GM20000 (cell line): ENCODE measurements at places on chromosomes 2 and 18.

DNA sequence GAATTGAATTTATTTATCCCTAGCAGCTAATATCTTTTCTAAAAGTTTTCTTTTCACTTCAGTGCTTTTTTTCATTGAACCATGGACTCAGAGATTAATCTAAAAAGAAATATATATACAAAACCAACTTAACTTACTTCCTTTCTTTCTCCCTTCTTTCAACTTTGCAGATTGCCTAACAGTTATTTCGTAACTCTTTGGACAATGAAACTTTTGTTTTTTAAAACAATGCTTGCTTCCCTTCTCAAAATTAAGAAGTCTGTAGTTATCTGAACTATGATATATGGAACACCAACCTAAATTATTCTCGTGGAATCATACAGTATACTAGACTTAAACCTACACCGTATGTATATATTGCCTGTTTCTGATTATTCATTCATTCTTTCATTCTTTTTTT, 62.9 kb downstream of the MIB1 start:
- DNase-seq, result no peak

DNA sequence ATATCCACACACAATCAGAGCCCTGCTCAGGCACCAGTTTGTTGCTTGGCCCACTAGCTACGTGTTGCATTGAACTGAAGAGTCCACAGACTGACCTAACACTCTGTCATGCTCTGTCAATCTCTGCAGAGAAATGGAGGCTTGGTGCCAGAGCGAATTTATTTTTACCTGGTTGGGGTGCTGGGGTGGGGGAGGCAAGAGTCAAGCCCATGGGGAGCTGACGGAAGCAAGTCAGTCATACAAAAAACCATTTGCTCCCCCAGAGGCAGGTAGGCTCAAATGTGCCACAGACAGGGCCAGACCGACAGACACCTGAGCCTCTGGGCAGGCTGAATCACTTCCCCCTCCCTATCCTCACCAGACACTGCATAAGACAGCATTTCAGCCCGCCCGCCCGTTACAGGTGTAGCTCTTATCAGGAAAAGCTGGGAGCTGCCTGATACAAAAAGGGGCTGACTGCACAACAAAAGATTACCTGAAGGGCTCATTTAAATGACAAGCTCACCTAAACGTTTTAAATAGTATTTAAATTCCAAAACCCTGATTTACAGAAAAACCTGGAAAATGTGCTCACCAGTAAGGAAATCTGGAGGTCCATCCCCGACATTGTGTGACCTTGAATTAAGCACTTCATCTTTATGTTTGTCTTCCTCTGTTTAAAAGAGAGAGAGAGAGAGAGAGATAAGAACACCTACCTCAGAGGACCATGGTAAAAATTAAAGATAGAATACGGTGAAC, 2.1 kb upstream of the PCBP1 start:
- peak; percentile 57 for DNase-seq

DNA sequence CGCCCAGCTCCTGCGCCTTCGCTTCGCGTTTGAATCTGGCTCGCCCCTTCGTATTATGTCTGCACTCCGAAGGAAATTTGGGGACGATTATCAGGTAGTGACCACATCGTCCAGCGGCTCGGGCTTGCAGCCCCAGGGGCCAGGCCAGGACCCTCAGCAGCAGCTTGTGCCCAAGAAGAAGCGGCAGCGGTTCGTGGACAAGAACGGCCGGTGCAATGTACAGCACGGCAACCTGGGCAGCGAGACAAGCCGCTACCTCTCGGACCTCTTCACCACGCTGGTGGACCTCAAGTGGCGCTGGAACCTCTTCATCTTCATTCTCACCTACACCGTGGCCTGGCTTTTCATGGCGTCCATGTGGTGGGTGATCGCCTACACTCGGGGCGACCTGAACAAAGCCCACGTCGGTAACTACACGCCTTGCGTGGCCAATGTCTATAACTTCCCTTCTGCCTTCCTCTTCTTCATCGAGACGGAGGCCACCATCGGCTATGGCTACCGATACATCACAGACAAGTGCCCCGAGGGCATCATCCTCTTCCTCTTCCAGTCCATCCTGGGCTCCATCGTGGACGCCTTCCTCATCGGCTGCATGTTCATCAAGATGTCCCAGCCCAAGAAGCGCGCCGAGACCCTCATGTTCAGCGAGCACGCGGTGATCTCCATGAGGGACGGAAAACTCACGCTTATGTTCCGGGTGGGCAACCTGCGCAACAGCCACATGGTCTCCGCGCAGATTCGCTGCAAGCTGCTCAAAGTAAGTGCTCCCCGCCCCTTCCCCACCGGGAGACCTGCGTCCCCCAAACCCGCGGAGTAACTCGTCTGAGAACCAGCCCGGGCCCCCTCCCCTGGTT, 453 bp downstream of the KCNJ3 start:
- no peak for DNase-seq

DNA sequence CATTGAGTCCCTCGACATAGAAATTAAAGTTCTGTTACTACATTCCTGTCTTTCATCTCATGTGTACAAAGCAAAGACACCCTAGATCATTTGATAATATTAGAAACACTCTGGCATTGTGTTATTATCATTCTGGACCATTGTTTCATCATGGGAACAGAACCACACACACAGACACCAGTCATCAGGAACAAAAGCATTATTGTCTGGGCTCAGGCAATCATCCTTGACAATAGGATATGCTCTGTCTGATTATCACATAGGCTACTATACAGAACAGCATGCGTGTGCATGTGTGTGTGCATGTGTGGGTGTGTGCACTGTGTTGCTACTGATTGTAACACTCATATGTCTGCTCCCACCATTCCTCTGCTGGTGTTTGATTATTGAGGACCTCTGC, 242.5 kb downstream of the SH3BP4 start:
- no peak for DNase-seq

DNA sequence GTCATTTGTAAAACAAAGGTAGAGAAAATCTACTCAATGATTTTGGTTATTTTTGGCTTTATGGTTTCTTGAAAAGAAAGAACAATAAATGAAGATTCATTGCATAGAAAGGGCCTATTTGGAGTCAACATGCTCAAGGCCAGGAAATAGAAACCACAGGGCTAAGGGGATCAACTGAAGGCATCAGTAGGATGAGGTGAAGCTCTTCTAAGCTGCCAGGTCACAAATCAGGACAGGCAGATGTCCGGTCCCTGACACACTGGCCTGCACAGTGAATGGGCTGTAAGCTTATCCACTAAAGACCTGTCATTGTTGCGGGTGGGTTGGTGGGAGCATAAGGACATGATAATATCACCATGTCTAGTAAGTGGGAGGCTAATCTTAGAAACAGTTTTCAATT, 31.6 kb upstream of the RNF138 start:
- no peak for DNase-seq

DNA sequence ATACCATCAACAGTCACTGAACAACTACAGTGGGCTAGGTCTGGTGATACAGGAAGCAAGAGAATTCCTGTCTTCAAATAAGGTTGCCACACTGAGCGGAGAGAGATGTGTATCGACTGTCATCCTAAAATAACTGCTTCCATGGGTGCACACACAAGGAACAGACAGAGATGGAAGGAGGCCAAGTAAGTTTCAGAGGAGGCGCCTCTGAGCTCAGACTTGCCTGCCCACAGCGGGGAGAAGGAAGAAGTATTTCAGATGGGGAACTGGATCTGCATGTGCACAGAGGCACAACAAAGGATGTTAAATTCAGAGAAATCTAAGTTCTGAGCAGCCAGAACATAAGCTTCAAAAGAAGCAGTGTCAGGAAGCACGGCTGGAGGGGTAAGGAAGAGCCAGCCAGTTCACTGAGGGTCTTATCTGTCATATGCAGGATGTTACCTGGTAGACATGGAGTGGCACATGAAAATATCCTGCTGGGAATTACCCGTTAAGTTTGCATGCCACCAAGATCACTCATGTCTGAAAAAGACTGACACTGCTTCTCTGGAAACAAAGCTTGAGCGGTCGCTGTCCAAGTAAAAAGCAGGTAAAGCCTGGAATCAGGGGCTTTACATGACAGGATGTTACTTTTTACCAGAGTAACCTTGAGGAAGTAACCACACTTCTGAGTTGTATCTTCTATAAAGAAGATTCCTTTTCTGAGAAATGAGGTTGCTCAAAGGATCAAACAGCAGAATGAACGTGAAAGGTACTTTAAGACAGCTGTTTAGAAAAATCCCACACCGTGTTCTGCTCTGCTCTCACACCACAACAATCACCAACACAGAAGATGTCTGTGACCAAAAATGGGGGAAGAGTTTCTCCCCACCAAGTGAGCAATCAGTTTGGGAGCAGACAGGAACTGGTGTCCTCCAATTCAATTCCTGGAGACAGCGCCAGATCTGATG, 260.2 kb downstream of the NBAS start:
- no peak for DNase-seq

DNA sequence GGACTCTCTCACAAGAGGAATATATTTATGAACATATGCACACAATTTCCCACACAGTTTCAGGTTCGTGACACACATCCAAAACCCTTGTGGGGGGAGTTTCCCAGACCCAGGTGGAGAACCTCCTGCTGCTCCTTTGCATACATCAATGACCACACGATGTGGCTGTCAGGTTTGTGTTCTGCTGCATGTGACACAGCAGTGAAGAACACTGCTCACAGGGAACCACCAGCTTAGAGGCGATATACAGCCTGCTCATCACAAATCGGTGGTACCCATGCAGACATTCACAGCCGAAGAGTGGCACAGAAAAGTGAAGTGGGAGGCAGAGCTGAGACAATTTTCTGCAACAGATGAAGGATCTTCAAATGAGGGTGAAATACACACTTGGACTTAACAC, 175.6 kb upstream of the ZFP36L2 start:
- DNase-seq, result peak; percentile 58

- no peak for DNase-seq
Measured at GRCh38 chr2:169775765-169776164, 22.9 kb upstream of the SSB start.

- DNase-seq, result no peak
Measured at GRCh38 chr2:38948995-38949394, 59.3 kb downstream of the ARHGEF33 start.

DNA sequence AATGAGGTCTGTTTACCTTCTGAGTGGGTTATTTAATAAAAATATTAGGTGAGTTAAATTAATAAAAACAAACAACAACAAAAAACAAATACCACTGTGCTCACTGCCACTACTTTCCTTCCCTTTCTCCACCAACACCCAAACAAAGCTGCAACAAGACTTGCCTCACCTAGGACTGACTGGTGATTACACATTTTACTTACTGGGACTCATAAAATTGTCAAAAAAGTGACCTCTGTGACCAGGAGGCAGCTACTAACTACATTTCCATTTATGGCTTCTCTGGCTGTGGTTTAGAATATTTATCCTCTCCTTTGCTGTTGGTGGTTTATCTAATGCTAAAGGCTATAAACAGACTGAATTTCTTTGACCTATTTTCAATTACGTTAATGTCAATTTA, 39.8 kb downstream of the EFEMP1 start:
- no peak for DNase-seq

DNA sequence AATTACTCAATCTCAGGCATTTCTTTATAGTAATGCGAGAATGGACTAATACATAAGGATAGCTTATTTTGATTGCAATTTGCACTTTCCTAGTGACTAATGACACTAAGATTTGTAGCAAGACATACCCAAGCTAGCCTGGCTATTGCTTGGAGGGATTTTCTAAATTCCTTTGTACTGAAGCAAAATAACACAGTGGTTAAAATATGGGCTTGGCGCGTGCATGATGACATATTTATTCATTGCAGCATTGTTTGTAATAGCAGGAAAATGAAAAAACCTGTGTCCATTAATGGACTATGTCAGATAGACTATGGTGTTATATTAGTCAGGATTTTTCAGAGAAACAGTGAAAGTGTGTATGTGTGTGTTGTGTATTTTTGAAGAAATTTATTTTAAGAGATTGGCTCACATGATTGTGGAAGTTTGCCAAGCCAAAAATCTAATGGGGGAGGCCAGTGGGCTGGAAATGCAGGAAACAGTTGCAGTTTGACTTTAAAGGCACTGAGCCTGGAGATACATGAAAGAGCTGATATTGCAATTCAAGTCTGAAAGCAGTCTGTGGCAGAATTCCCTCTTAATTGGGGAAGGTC, 16.7 kb upstream of the LAPTM4A start:
- DNase-seq, result no peak

GRCh38 chr2:230627806-230628724, 84.6 kb upstream of the CAB39 start:
- peak; percentile 0 for DNase-seq

- no peak for DNase-seq
Measured at GRCh38 chr2:73111073-73112025, 1.4 kb downstream of the RAB11FIP5 start.

DNA sequence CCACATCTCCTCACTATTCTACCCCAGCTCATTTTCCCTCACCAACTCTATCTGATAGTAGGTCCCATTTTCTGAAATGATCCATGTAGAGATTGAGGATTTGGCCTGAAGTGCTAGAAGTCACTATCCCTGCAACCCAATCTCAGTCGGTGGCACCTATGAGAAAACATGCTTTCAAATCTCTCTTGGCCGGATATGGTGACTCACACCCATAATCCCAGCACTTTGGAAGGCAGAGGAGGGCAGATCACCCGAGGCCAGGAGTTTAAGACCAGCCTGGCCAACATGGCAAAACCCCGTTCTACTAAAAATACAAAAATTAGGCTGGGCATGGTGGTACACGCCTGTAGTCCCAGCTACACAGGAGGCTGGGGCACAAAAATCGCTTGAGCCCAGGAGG, 19.1 kb upstream of the MARCHF4 start:
- no peak for DNase-seq

DNA sequence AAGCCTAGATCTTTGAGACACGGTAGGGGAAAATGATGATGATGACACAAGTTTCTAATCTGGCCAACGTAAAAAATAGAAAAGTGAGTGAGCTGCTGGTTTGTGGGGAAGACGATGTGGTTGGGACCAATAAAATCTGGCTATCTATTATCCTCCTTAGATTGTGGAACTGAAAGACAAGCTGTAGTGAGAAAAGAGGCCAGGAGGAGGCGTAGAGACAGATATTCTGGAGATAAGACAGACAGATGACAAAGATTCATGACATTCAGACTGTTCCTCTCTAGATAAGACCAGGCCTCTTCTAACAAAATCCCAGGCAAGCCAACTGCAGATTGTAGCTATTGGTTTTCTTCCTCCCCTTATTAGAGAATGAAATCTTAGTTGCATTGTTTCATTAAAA, 376.3 kb upstream of the UBE2E3 start:
- peak; percentile 10 for DNase-seq

DNA sequence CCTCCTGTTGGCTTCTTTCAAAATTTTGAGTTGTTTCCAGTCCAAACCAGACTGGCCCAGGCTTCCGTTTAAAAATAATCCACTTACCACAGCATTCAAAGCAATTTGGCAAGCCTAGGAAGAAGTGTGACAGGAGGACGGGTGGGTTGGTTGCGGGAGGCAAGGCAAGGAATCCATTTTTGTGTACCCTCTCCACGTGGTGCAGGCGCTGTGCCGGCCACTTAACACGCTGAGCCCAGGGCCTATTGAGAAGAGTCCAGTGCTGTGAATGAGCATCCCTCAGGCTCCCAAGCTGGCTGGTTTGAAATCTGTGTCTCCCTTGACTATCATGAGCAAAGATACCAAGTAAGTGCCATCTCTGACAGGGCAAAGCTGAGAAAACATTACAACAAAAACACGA, 160.9 kb downstream of the NCKAP5 start:
- no peak for DNase-seq
